ENCODE measurements at places on chromosomes 7 and 10.

- no peak for DNase-seq
Measured at GRCh38 chr7:75776295-75776971, 4.4 kb upstream of the CCL26 start.

- no peak for DNase-seq
Measured at GRCh38 chr10:70130878-70131559, 1.6 kb downstream of the AIFM2 start.

GRCh38 chr10:59265141-59265540 is 88.7 kb downstream of the PHYHIPL start:
- no peak for DNase-seq

GRCh38 chr10:78460204-78460603 is 426.5 kb downstream of the RPS24 start:
- no peak for DNase-seq

- DNase-seq = no peak
Measured at GRCh38 chr7:34067005-34067778, 161.9 kb downstream of the BMPER start.

- no peak for DNase-seq
Measured at GRCh38 chr7:29641651-29642050, 78.0 kb downstream of the PRR15 start.

GRCh38 chr10:21369697-21370096 is 155.8 kb downstream of the SKIDA1 start:
- no peak for DNase-seq

DNA sequence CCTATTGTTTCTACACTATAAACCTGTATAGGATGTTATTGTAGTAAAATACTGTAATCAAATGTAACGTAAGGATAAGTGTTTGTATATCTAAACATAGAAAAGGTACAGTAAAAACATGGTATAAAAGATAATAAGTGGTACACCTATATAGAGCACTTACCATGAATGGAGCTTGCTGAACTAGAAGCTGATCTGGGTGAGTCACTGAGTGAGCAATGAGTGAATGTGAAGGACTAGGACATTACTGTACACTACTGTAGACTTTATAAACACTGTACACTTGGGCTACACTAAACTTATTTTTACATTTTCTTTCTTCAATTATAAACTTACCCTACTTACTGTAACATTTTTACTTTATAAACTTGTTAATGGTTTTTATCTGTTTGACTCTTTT is 732.9 kb upstream of the LRRN3 start:
- DNase-seq = no peak

DNA sequence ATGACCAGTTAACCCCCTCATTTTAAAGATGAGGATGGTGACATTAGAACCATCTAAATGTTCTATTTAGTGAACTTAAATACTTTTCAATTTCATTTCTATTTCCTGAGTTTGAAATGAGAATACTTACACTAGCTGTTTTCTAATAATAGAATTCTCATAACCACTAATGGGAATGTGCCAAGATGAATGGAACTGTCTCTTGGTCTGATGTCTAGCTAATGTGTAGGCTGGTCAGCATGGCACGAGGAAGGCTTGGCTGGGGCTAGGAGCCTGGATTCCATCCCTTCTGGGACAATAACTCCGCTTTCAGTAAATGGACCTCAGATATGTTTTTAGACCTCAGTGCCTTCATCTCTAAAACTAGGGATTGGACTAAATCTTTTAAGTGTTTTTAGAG is 185.8 kb upstream of the NRP1 start:
- no peak for DNase-seq

- no peak for DNase-seq
Measured at GRCh38 chr10:131998050-131998844, 16.5 kb upstream of the BNIP3 start.

- DNase-seq = no peak
Measured at GRCh38 chr7:30816645-30817370, 45.6 kb downstream of the MINDY4 start.

GRCh38 chr10:66365686-66366085 is 560.1 kb upstream of the LRRTM3 start:
- no peak for DNase-seq

Measured in GOT3 (cell line).